ENCODE measurements at places on chromosomes 6 and 20.

GRCh38 chr20:62202676-62203377 lies 17.3 kb downstream of the HRH3 start:
- DNase-seq = no peak

DNA sequence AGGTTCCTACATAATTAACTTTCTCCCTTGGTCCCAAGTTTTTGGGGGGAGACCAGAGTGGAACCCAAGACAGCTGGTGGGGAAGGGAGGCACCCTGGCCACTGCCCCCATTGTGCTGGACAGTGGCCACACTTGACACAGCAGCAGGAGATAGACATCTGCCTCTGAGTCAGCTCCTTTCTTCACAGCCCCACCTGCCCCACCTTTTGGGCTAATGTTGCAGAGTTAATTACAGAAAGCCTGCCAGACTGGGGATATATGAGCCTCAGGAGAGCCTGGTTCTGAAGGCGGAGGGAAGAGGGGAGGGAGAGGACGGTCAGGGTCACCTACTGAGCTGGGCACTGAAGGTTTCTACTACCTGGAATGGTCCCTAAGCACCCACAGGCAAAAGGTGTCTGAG lies 50.6 kb downstream of the MAFB start:
- no peak for DNase-seq

GRCh38 chr6:161079566-161080262 lies 88.1 kb downstream of the MAP3K4 start:
- DNase-seq = no peak

GRCh38 chr6:135861189-135861588 lies 9.7 kb downstream of the PDE7B start:
- no peak for DNase-seq

GRCh38 chr6:37544530-37544929 lies 44.8 kb upstream of the CCDC167 start:
- DNase-seq = no peak

DNA sequence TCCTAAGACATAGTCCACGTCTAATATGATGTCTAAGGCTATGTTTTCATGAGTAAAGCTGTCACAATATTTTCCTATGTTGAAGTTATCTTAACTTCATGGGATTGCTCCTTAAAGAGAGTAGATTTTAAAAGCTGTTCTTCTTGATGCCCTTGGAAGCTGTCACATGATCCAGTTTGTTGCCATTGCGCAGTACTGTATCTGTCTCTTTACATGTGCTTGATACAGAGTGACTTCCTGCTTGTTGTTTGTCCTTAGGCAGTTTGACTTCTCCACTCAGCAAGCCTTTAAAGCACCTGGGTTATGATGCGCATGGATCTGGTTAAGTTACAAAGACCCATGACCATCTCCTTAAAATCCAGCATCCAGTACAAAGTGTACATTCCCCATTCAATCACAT lies 85.4 kb downstream of the CDYL start:
- no peak for DNase-seq

DNA sequence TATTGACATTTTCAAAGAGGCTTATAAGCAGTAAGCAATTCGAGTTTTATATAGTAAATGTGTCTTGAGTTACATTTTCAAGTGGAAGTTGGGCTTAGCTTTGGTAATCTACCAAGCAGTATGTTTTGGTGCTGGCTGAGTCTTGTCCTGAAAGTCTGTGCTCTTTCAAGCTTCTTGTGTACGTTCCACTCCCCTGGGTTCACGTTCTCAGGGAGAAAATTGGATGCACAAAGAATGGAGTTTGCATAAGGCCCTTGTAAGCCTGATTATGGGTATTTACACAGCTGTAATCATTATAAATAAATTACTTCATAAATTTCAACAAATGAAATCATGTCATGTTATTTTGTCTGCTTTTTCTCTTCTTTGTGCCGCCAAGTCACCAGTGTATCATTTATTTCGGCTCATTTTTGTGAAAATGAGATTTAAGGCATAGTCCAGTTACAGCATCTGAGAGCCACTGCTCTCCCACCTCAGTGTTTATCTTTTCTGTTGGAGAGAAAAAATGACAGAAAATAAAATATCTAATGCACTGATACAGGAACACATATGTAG lies 262.5 kb downstream of the BTBD3 start:
- DNase-seq = no peak

GRCh38 chr6:45916692-45917091 lies 99.0 kb downstream of the CLIC5 start:
- no peak for DNase-seq

DNA sequence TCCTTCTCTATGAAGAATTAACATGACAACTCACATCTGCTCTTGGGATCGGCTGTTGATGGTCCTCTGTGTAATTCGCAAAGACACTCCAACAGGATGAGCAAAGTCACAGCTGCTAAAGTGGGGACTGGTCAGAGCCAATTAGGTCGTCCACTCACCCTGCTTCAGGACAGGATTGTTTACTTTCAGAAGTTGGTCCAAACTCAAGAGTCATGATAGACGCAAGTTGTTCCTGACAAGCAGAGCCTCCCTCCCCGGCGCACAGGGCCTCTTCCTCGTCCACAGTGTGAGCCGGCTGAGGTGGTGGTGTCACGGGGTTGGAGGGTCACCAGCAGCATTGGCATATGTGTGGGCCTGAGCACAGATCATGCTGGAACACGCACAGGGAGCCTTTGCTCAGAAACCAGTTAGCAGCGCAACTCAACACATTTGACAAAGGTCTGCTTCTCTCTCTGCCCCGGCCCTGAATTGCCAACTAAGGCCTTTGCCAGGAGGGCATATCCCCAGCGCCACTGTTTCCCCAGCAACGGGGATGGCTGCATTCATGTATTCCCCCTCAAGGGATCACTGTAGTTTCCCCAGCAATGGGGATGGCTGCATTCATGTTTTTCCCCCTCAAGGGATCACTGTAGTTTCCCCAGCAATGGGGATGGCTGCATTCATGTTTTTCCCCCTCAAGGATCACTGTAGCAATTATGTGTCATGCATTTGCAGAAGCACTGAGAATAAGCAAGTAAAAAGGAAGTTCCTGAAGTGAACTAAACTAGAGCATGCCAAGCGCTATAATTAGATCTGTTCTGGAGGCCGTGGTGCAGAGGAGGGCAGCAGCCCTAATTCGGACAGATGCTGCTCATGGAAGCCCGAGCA lies 111.7 kb downstream of the THBS2 start:
- DNase-seq = no peak

DNA sequence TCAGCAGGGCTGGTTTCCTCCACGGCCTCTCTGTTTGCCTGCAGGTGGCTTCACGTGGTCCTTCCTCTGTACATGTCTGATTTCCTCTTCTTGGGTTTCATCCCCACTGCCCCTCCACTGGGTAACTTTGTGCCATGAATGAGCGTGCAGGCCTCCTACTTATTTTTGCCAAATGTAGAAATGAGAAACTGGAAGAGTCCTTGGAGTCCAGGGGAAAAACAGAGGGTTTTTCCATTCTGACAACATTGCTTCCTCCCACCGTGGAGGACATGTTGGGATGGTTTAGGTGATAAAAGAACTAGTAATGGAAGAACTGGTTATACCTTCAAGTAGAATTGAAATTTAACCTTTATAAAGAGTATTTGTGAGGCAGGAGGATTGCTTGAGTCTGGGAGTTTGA lies 699.5 kb downstream of the QKI start:
- no peak for DNase-seq
